DMS79 treated with DMSO at 0.1 percent for 48 hours (cell line): ENCODE measurements at places on chromosomes 1 and 21.

DNA sequence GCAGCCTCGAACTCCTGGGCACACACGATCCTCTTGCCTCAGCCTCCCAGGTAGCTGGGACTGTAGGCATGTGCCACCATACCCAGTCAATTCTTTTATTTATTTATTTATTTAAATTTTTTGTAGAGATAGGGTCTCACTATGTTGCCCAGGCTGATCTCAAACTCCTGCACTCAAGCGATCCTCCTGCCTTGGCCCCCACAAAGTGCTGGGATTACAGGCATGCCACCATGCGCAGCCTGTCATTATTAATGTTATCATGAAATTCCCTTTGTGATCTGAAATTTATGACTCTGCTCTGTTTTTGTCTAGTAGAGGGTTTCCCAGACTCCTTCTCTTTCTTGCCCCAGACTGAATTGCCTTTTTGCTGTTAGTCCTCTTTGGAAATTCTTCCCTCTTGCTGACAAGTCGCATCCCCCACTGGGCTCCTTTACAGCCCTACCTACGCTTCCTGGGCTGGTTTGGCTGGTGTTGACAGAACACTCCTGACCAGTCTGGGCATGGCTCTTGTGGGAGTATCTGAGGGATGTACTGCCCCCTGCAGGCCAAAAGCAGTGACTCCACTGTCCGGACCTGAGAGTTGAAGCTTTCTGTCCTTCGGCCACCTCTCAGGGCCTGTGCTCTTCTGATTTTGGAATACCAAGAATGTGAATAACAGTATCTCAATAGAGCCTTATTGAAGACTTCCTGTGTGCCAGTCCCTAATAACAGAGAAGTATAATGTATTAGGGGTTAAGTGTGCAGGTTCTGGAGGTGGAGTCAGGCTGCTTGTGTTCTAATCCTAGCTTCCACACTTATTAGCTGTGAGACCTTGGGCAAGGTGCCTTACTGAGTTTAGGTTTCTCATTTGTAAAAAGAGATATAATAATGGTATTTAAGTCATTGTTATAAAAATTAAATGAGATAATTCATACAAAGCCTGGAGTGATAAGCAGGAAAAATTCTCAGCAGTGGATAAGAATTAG, 28.2 kb downstream of the TCEANC2 start:
- no peak for DNase-seq

DNA sequence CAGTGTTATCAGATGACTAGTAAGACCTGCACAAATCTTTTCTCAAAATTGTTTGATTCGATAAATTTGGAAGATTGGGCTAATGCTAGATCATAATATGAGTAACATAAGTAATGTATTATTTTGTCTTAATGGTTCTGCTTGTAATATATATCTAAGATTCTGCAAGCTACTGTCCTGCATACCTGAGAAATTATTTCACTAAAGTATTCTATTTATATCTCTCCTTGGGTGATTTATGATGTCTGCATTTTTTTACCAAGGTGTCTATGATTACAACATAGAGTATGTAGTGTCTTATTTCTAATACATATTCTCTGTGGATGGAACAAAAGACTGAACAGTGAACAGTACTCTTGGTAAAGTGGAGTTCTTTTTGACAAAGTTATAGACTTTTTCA, 166.6 kb downstream of the CLEC20A start:
- no peak for DNase-seq

GRCh38 chr1:193457676-193458075, 271.3 kb upstream of the B3GALT2 start:
- no peak for DNase-seq

- DNase-seq = peak; percentile 40
These were observed at the start of gene ARID4B for GRCh38 chr1:235327559-235328270. Gene ARID4B, minus strand, starts transcription at chr1:235328179. Its CDS starts 1,260 bp downstream, at chr1:235326919.

DNA sequence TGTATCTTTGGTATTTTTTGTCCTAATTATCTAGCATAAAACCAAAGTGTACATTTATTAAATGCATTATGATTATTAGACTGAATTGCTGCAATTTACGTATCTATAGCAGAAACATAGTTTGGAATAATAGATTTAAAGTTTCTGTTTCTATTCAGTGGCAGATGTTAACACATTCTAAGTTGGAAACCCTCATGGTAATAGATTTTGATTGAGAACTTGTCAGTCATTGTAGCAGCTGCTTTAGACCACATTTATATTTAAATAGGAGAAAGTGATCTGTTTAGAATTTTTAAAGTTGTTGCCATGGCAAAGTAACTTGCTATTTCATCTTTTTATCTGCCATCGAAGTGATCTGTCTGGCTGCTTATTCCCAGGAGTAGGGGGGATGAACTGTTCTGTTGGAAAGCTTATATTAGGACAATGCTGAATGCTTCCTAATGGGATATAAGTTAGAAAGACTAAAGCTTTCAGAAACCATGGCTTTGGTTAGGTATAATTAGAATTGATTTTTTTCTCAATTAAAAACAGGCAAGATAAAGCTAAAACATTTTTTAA, 61.6 kb downstream of the HS2ST1 start:
- no peak for DNase-seq

- DNase-seq = no peak
These were observed 6.9 kb downstream of the MX2 start for GRCh38 chr21:41368735-41369104.

DNA sequence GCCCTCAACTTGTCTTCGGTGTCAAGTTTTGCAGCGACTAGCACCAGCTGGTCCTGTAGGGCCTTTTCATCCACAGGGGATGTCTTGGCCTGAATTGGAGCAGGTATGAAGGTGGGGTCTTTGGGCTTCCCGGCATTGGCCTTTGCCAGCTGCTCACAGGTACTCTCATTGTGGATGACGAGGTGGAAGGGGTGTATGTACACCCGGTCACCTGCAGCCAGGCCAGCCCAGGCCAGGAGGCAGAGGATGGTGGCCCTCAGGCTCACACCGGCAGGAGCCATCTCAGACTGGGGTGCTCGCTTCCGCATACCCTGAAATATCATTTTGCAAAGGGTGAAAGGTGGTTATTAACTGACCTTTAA, 3.4 kb downstream of the AGT start:
- no peak for DNase-seq
